ENCODE measurements at places on chromosomes 6 and 20.

DNA sequence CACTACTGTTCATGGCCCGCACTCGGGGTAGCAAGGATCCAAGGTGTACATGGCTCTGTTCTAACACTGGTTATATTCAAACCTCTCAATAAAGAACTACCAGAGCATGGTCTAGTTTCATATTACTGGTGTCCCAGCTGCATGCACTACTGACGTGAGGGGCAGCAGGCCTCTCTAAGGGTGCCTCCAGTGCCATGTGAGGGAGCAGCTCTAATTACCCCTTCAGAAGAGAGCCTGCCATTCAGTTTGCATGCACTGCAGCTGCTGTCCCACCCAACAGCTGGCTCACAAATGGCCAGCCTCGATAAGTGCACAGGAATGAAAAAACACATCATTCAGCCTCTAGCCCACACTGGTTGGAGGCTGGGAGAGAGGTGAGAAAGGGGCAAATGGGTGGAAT, 85.2 kb downstream of the SMLR1 start:
- no peak for DNase-seq

- DNase-seq: no peak
Observed at GRCh38 chr6:24795106-24795505, 3.6 kb downstream of the ARMH2 start.

GRCh38 chr6:130525408-130525807, 159.6 kb downstream of the TMEM200A start:
- DNase-seq: peak; percentile 33

GRCh38 chr20:41068806-41069205, 40.2 kb downstream of the TOP1 start:
- DNase-seq: no peak

- DNase-seq: peak; percentile 55
Observed at GRCh38 chr6:161393839-161394364, 120.0 kb upstream of the AGPAT4 start.

DNA sequence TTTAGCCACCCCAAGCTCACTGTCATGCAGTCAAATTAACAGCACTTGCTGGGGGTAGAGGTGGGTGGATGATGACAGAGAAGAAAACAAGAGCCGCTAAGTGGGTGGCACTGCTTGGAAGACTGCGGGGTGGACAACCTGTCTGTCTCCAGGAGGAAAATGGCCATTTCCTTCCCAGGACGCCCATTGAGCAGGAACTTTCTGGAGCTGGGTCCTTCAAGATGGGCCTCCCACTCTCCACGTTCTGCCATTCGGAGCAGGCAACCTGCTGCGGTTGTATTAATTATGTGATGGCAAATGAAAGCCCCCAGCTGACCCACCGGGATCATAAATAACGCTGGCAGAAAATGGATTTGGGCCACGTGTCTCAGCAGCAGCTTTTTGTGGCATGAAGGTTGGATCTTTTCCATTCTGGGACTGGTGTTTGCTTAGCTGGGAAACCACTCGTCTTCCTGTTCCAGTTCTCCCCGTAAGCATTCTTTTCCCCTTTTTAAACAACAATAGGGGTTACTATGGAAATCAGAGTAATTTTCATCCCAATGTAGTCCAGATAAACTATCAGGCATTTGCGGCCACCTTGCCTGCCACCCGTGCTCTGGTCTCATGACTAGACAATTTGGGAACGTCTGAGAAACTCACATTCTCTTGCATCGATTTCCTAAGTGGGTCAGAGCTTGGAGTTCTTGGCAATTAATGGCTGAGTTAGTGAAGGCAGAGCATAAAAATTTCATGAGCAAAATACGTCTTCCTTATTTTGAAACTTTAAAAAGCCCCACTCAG, 215.5 kb downstream of the ANKRD60 start:
- no peak for DNase-seq

DNA sequence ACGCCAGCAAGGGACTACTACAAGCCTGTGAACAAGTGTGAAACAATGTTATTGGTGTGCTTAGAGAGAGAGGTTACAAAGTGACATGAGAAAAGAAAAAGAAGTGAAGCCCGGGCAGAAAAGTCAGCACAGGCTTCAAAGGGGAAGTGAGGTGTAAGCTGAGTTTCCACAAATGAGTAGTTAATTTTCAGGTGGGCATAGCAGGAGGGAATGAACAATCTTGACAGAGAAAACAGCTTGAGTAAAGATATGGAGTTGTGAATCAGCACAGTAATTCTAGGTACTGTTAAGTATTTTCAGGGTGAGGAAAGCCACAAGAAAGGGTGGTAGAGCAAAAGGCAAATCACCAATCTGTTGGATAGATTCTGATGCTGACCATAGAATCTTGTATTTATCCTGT, 4.3 kb downstream of the KCNQ5 start:
- no peak for DNase-seq

DNA sequence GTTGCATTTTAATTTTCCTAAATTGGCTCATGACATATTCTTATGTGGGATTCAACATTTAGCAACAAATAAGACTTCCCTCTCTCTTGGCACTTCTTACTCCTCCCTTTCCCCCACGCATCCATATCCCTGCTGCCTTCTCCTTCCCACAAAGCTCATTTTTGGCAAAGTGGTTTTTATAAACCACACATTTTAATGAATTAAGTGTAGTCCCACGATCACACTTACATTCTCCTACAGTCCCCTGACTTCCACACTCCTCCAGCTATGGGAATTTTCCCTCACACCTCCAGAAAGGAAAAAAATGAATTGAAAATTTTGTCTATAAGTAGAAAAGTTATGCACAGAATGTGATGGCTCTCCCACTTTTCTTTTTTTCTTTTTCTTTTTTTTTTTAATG, 345.0 kb downstream of the CD83 start:
- DNase-seq: no peak

DNA sequence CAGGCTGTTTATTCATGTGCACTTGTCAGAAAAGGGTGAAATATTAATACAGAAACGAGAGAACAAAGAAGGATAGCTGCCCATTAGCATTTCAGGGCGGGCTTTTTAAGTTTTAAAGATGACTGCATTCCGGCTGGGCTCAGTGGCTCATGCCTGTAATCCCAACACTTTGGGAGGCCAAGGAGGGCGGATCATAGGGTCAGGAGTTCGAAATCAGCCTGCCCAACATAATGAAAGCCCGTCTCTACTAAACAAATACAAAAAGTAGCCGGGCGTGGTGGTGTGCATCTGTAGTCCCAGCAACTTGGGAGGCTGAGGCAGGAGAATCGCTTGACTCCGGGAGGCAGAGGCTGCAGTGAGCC, 130.5 kb downstream of the HFE start:
- no peak for DNase-seq

GRCh38 chr6:137343241-137343640, 124.1 kb upstream of the IFNGR1 start:
- no peak for DNase-seq

Data from CD4-positive, alpha-beta T cell treated with Interleukin-6 for 4 hours (primary cell).